ENCODE measurements at places on chromosomes 6 and 20. TPM values are rescaled to one million over a fixed set of nuclear protein-coding genes. Genes with fewer than 3 reads are reported as not detected.

Gene NR2E1
- not detected for total RNA-seq

Gene MATN4
- total RNA-seq, result 0.23 TPM

DNA sequence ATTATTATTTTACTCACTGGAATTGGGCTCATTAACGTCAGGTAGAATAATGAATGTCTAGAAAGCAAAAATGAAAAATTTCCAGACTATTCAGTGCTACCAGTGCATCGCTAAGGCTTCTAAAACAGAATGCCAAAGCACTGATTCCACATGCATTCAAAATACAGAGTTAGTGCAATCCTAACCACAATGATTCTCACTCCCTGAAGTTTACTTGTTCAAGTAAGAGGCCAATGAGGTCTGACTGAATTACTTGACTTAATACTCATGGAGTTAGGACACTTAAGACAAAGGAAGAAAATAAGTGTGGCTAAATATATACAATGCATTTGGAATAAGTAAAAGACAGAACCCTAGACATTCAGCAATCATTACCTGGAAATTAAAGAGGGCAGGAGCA, 220.5 kb downstream of the PKHD1 start:
- DNase-seq, result no peak

GRCh38 chr20:53343448-53343847, 250.2 kb downstream of the ZNF217 start:
- DNase-seq, result no peak

DNA sequence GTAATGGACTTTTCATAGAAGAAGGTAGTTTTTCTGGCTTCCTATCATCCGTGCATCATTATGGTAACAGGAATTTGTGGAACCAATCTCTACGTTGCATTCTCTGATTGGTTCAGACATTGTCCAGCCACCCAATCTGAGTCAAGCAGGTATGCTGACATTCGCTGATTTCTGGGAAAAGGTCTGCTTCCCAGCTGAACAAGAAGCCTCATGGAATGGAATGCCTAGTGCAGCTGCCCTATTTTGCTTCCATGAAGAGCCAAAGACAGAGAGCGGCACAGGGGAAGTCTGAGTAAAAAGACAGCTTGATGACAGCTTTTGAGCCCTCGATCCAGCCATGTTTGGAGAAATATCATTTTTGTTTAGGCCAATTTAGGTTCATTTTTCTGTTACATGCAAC, 38.5 kb upstream of the TXLNB start:
- DNase-seq, result peak; percentile 67

- no peak for DNase-seq
Observed at GRCh38 chr6:118134206-118134605, 227.1 kb downstream of the SLC35F1 start.

Gene CST2
- total RNA-seq, result not detected

Gene SIRT5
- 4.9 TPM for total RNA-seq

DNA sequence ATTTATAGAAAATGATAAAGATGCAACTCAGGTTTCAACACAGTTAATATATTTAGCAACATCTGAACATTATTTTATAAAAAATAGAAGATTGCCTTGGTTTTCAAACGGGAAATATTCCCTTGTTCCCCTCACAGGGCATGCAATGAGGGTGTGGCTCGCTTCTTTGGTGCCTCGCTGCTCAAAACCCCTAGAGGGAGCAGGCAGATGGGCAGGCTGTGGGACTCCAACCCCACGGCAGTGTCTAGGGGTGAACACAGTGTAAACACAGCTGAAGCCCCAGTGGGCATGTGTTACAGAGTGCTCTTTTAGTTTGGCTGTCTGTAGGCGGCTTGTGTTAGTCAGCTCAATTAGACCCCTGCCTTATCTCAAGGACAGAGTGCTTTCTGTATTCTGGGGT, 560.8 kb upstream of the IMPG1 start:
- no peak for DNase-seq

DNA sequence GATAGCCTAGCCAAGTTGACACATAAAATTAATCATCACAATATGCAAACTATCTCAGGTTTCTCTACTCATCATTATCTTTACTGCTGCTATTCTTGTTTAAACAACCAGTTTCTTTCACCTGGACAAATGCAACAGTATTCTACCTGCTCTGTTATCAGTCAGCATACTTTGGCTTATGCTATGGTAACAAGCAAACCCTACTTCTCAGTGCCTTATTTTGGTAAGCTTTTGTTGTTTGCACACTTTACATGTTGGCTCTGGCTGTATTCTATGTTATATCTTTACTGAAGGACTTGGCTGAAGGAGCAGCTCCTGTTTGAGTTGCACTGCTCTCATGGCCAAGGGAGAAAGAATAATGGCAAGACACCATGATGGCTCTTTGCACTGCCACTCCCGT, 463.1 kb downstream of the EPM2A start:
- DNase-seq, result no peak

DNA sequence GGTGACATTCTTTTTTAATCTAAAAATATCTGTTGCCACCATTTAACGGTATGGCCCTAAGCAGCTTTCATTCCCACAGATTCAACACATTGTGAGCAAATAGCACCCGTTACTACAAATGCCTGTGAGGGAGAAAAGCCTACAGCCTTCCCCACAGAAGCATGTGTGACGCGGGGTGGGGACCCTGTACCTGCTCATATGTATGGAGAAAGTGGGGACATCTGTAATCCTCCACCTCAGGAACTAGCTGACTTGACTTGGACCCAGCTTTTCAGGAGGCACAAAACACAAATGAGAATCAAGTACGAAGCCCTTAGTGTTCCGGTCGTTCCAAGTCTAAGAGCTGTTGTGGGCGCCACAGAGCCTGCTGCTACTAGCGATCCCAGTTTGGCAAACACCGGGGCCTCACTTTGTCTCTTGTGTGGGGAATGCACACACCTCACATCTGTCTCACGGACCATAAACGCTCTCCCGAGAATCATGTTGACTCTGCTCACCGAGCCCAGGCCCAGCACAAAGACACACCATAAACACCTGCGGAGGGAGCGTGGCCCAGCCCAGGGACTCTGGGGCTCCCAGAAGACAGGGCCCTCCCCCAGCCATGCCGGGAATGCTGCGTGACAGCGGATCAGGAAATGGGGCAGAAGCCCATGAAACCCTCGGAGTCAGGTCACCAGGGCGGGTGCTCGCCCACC, 21.6 kb downstream of the DLL1 start:
- no peak for DNase-seq

DNA sequence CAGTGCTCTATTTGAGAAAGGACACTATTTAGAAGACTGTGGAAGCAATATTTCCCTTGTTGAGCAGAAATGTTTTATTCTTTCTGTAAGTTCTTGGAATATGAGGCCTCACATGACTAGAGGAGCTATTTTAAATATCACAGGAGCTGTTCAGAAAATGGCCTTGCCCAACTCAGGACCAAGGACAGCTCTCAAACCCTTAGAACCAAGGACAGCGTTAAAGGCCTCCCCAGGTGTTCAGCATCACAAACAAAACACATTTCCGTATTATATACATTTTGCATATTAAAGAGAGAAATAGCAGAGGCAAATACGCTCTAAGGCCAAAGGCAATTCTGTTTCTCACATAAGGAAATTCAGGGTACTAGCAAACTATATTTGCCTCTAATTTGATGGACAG, 631.4 kb downstream of the CDH26 start:
- no peak for DNase-seq

GRCh38 chr6:162085561-162085960, 642.0 kb downstream of the PRKN start:
- DNase-seq, result no peak

Gene SNHG17
- 5.6 TPM for total RNA-seq

GRCh38 chr6:71725126-71725470, 161.3 kb upstream of the RIMS1 start:
- no peak for DNase-seq

GRCh38 chr20:32277361-32278198, at the start of gene KIF3B:
Gene KIF3B, plus strand, starts transcription at chr20:32277651. Its CDS starts 32,127 bp downstream, at chr20:32309778.
- peak; percentile 84 for DNase-seq

DNA sequence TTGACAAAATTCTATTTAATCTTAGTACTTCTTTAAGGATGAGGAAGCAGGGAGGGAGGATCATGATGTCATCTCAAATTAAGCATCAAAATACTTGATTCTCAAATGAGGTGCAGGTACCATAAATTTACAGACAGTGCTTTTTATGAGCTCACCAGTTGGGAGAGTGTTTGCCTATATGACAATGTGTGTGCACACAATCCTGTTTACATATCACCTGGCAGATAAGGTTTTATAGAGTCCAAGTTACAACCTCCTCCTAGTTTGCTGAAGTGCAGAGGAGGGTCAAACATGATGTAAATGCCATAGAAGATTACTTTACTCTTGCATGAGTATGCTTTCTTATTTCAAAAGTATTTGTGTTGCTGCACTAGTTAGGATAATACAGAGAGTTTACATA, 6.4 kb downstream of the ATXN1 start:
- DNase-seq, result no peak

Gene DYNLT2
- total RNA-seq, result 1.9 TPM

GRCh38 chr6:112215488-112216284, 38.7 kb downstream of the LAMA4 start:
- no peak for DNase-seq

GRCh38 chr20:45962031-45962755, 9.8 kb downstream of the ZNF335 start:
- no peak for DNase-seq

Gene GGTLC1
- total RNA-seq, result not detected

- DNase-seq, result peak; percentile 28
Observed at GRCh38 chr6:14975471-14975817, 270.4 kb upstream of the JARID2 start.

Gene GPLD1
- not detected for total RNA-seq

- no peak for DNase-seq
Observed at GRCh38 chr6:103119056-103119455, 1725.5 kb downstream of the GRIK2 start.

GRCh38 chr6:130929036-130929678, 102.0 kb downstream of the SMLR1 start:
- peak; percentile 87 for DNase-seq

DNA sequence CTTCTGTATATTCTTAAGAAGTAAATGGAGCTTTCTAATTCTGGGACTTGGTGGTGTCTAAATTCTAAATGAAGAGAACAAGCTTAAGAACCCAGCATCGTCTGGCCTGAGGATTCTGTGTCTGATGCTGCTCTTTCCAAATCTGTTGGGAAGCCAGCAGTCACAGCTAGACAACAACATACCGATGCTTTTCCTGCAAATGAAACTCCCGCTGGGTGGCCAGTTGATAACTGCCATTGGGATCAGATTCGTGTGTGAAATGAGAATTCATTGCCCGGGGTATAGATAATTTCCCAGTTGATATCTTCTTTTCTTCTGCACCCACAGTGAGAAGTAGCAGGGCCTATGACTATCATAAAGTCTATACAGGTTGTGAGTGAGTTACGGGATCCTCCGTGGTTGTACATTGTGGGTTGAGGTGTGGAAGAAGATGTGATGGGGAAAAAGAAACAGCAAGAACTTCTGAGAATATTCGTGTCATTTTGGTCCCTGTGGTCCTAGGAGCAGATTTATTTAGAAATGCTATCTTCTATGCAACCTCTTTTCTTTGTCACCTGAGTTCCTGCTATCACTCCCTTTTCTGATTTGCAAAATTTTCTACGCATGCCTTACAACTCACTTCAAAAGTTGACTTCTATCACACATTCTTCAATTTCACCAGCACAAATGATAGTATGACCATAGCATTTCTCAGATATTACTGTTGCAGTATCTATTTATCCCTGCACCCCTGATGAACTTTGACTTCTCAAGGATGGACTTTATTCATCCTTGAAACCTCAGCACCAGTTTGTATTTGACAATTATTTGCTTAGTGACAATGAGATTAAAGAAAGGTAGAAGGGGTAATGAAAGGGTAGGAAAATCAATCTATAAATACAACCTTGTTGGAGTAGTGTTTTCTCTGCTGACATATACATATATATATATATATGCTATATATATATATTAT, 10.4 kb downstream of the NOX3 start:
- no peak for DNase-seq

Gene SLC24A3
- 0.06 TPM for total RNA-seq

Gene NOX3
- not detected for total RNA-seq

DNA sequence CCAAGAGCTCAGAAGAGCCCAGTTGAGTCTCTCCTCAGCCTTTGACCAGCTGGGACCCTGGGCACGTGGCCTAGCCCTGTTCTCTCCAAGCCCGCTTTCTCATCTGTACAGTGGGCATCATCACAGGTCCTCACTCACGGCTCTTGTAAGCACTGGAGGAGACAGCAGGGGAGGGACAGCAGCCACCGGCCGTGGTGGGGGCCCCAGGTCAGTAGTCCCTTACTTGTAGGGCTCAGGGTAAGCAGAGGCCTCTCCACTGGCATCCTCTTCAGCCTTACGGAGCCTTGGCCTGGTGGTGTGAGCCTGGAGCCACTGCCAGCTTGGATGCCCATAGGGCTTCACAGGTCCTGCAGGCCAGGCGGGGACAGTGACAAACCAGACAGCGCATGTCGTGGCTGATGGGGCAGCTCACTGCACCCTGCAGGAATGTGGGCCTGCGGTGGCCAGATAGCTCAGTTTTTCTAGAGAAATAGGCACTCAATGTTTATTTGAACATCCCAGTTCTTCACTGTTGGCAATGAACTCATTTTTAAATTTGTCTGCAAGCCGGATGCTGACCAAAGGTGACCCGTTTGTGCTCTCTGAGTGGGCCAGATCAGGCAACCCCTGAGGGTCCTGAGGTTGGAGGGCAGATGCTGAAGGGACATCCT, 65.1 kb downstream of the ADNP start:
- no peak for DNase-seq

Gene MCCD1
- total RNA-seq, result not detected

DNA sequence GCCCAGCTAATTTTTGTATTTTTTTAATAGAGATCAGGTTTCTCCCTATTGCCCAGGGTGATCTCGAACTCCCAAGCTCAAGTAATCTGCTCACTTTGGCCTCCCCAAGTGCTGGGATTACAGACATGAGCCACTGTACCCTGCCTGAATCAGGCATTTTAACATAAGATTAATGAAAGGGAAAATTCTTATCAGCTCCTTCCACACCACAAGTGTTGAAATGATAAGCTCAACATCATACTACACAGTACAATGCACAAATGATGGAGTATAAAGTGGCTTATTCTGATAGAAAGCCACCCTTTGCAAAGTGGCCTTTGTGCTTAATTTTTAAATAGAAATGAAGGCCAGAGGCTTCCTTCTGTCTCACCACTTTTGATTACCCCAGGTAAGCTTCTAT, 71.3 kb upstream of the MCHR2 start:
- no peak for DNase-seq

Gene HLA-G
- not detected for total RNA-seq

DNA sequence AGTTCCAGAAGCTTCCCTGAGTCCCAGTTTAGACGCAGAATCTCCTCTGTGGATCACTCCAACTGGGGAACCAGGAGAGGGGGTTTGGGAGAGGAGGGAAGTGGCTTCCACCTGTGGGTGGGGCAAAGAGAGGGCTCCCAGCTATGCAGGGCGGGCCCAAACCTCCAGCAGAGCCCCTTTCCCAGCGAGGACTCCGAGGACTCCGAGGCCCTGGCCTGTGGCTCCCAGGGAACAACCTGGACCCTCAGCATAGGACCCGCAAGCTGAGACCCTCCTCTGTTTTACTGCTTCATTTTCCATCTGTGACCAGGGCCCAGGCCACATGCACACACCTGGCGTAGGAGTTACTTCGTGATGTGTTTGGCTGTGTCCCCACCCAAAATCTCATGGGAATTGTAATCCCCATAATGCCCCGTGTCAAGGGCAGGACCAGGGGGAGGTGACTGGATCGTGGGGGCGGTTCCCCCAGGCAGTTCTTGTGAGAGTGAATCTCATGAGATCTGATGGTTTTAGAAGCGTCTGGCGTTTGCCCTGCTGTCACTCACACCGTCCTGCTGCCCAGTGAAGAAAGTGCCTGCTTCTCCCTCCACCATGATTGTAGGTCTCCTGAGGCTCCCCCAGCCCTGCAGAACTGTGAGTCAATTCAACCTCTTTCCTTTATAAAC, 27.9 kb downstream of the NTSR1 start:
- DNase-seq, result no peak

Gene MUCL3
- not detected for total RNA-seq

- peak; percentile 25 for DNase-seq
Observed at GRCh38 chr6:148367411-148368024, 24.9 kb downstream of the SASH1 start.
